ENCODE measurements at places on chromosomes 12 and 14.
A peak's percentile ranks its signal among the peaks of the same experiment; 100 is the strongest.

GRCh38 chr12:65355461-65355860 is 77.0 kb downstream of the MSRB3 start:
- peak; percentile 51 for ATAC-seq

GRCh38 chr14:68312884-68313610 is 479.8 kb downstream of the ZFP36L1 start:
- ATAC-seq: no peak

- no peak for ATAC-seq
These were observed 296.0 kb downstream of the PCNX1 start for GRCh38 chr14:71203306-71203705.

- no peak for ATAC-seq
These were observed 124.5 kb downstream of the PTPRO start for GRCh38 chr12:15446807-15447206.

DNA sequence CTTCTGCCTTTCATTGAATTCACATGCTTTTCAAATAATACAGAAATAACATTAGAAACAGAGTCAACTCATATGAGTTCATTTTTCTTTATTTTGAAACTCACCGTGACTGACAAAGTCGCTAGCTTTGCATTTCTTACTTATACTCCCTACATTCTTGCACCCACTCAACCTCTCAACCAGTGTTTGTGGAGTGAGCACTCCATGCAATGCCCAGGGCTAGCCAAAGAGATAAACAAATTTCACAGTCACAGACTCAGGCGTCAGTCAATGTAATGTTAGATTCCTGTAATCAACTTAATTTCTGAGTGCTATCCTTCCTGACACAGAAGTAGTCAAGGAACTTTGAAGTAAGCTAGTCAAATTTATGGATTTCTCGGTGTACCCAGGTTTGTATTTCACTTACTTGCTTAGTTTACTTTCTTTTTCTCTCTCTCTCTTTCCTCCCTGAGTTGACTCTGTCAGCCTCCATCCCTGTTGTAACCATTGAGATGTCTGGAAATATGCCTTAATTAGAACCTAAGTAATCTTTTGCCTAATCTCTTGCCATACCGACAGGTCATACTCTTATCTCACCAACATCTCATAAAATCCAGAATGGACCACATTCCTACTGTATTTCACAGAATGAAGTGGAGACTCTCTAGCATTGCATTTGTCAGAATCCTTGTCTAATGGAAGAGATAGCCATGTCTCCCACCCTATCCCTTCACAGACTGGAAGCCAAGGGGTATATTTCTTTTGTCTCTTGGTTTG is 413.0 kb downstream of the AEBP2 start:
- ATAC-seq: no peak

All from SK-N-SH treated with all-trans-retinoic acid at 6 μM for 48 hours (cell line).